ENCODE measurements at places on chromosomes 5 and 9.

- no peak for DNase-seq
These were observed 30.6 kb upstream of the ANKRD33B start for GRCh38 chr5:10533226-10533625.

GRCh38 chr5:163309914-163310313 is 127.5 kb upstream of the CCNG1 start:
- no peak for DNase-seq

DNA sequence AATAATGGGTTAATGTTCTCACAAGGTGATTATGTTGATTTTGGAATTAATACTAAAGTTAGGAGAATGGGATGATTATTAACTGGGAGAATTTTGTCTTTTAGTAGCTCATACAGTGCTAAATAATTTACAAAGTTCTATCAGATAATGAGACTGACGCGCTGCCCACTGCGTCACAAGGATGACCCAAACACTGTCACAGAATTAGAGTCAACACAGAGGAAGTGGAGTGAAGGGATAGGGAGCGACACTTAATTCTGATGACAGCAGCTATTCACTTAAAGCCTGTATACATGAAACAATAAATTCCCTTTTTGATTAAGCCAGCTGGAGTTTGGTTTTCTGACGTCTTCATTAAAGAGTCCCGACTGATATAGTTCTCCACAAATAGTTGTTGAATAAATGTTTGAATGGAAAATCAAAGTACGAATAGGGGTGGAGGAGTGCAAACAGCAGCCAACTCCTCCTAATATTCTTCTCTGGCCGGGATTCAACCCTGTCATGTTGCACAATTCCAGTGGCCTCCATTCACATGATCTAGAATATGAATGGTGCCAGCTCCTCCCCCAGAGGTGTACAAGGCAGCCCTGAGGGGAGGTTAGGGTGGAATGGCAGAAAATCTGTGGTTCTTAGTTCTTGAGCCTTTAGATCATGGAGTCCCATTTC is 140.3 kb downstream of the PCSK1 start:
- no peak for DNase-seq

- peak; percentile 50 for DNase-seq
These were observed 286.3 kb downstream of the FBXL7 start for GRCh38 chr5:15786326-15786725.

GRCh38 chr5:83428890-83429289 is 42.7 kb upstream of the VCAN start:
- DNase-seq = no peak
